ENCODE measurements at places on chromosomes 5 and 9.
A peak's percentile ranks its signal among the peaks of the same experiment; 100 is the strongest.

DNA sequence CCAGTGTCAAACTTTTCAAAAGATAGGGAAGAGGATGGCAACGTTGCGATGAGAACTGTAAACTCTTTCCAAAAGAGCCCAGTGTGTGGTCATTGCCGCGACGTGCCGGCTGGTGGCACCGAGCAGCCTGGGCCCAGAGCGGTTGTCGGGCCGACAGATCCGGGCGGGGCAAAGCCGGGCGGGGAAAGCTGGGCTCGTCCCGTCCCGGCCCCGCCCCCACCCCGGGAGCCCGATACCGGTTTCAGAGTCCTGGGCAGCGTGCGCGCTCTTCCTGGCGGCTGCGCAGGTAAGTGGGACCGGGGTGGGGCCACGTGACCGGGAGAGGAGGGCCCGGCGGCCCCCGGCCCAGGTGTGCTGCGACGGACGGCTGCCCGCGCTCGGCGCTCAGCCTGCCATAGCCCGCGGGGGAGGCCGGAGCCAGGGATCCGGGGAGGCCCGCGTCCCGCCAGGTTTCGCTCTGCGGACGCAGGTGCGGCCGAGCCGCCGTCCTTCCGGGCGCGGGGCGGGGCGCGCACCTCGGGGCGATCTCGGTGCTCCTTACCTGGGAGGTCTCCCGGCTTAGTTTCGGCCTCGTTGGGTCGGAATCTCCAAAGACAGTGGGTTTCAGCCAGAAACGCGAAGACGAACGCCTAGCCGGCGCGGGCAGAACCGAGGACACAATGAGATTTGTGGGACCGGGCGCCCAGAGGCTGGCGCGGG, at the start of gene MARVELD2:
TSS of gene MARVELD2 (plus strand) at position 232 of the 699 bp plus-strand sequence. CDS start 4,270 bp downstream, outside the sequence.
- no peak for DNase-seq

DNA sequence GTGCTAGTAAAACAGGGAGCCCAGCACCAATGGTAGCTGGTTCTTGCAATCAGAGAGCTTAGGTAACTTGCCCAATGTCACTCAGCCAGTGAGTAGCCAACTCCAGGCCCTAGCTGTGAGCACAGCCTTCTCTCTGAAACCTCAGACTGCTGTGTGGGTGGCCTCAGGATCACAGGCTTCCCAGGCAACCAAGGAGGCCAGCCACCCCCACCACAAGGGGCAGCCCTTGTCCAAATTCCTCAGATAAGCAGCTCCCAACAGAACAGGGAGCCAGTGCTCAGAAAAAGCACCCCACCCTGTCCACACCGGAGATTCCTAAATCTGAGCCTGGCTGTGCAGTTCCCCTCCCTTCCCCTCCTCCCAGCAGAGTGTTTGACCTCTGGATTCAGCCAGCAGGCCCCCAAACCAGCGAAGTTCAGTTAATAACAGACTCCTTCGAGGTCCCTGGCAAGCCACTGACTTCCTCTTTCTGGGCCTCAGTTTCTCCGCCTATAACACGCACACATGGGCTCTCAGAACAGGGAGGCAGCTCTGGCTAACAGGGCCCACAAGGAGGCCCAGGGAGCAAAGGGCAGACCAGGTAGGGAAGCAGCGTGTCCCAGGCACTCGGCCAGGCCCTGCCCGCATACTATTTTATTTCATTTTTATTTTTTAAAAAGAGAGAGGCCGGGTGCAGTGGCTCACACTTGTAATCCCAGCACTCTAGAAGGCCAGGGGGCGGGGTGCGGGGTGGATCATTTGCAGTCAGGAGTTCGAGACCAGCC, 2.7 kb downstream of the EEIG1 start:
- DNase-seq, result no peak

- no peak for DNase-seq
Observed at GRCh38 chr5:122515709-122516431, 203.8 kb downstream of the SNCAIP start.

DNA sequence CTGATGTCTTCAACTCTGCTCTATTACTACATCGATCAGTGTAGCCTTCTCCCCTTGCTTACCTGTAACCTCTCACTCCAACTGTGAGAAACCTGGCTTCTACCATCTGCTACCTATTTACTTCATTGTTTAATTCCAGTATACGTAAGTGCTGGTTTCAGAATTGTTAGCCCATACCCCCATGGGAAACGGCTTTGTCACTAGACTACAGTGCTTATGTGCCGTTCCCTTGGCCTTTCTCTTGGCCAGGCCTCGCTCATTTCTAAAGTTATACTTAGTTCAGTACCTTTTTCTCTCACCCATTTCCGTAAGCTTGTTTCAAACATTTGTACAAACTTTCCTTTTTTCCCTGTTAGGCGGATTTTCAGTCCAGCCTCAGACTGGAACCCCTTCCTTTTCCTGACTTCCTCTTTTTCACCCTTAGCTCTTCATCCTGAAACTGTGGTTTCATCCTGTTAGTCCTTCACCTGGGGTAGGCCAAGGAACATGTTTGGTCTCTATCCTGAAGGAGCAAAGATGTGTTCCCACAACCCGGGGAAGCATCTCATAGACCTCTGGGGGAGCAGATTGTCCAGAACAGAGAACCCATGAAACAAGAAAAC, 21.7 kb downstream of the ALG2 start:
- no peak for DNase-seq

DNA sequence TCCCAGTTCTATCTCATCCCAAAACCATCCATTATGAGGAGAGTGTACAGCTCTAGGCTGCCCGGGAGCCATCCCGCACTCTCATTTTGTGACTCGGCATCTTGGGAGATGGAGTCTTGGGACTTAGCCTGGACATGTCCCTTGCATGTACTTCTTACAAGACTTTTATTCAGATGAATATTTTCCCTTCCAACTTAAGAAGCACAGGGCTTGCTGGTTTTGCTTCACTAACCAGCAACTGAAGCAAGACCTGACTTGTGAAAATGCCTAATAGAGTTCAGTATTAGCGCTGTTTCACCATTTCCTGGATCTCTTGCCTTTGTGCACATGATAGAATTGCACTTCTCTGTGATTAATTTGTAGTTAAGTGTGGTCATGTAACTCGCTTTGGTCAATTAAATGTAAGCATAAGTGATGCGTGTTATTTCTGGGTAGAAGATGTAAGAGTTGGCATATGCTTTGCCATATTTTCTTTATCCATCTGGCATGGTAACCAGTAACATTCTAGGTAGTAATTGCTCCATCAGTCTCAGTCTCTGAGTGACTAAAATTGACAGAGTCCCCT, 55.8 kb downstream of the PDCD1LG2 start:
- no peak for DNase-seq

- DNase-seq, result no peak
Observed at GRCh38 chr5:1497795-1498622, 25.8 kb downstream of the LPCAT1 start.

- DNase-seq, result no peak
Observed at GRCh38 chr5:107826311-107827000, 155.7 kb upstream of the EFNA5 start.

GRCh38 chr9:129776566-129776937, 23.7 kb upstream of the PTGES start:
- DNase-seq, result no peak

DNA sequence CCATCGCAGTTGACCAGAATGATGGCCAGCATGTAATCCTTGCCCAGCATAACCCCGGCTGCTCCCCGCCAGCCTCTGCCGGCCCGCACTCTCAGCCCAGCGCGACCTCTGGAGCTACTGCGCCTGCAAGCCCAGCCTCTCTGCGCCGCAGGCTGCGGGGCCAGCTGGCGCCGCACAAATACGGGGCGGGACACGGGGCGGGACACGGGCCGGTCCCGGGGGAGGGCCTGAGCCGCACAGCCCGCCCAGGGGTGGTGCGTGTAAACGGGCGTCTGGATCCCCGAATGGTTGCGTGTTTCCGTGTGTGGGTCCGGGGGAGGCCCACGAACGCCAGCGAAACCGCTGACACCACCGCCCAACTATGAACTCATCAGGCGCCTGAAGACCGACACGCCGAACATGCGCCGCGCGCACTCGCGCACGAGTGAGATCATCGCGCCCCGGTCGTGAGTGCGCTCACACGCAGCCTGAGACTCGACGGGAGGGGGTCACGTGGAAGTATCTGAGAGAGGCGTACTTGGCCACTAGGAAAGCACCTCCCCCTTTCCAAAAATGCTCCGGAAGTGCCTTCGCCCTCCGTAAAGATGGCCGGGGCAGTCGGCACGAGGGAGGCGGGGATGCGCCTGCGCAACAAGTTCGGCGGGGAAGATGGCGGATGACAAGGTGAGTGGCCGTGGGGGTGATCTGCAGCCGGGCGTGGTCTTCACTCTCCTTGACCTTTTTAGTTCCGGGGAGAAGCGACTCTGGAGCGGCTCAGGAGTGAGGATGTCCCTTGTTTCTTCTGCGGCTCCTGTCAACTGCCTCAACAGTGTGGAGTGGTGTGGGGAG, at the start of the genes APBB3 and SLC35A4:
TSS of gene APBB3 (minus strand) at position 403 of the 828 bp plus-strand sequence. CDS start at position 50, 353 bp downstream.
TSS of gene SLC35A4 (plus strand) at position 633 of the 828 bp plus-strand sequence. CDS start 2,342 bp downstream, outside the sequence.
- DNase-seq, result peak; percentile 95

- DNase-seq, result no peak
Observed at GRCh38 chr9:132857616-132858342, 20.3 kb downstream of the AK8 start.

DNA sequence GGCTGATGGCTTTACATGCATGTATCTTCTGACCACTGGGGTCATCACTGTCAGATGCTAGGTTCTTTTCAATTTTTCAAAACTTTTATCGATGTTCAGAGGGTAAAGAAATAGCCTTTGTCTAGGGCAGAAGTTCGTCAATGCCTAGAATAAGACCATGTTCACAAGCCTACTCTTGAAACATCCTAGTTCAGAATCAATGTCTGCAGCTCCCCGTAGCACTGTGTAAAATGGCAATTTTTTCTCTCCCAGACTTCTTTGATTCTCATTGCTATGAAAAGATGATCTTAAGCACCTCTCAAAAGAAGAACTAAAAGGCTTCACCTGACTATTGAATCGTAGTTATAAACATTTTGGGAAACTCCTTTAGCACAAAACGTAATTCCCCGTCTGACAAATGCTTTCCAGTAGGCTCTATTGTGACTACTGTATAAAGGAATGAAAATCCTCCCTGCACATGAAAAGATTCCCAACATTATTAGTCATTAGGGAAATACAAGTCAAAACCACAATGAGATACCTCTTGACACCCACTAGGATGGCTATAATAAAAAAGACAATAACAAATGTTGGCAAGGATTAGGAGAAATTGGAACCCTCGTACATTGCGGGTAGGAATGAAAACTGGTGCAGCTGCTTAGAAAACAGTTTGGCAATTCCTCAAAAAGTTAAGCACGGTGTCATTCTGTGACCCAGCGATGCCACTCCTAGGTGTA, 263.5 kb downstream of the ARHGAP26 start:
- DNase-seq, result no peak

DNA sequence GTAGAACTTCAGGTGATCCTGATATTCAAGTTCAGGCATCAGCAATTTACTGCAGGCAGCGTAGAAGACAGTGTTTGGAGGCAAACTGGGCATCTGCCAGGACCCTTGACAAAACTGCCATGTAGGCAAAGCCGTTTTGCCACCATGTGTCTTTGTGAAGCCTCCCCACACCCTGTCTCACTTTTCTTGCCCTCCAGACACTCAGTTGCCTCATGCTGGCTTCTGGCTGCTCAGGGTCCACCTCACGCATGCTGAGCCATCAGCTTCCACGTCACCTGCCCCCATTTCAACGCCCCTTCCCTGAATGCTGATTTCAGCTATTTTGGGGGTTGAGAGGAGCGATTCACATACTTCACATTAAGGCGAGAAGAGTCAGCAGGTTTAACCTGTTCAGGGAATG, 165.2 kb upstream of the KLF9 start:
- no peak for DNase-seq

DNA sequence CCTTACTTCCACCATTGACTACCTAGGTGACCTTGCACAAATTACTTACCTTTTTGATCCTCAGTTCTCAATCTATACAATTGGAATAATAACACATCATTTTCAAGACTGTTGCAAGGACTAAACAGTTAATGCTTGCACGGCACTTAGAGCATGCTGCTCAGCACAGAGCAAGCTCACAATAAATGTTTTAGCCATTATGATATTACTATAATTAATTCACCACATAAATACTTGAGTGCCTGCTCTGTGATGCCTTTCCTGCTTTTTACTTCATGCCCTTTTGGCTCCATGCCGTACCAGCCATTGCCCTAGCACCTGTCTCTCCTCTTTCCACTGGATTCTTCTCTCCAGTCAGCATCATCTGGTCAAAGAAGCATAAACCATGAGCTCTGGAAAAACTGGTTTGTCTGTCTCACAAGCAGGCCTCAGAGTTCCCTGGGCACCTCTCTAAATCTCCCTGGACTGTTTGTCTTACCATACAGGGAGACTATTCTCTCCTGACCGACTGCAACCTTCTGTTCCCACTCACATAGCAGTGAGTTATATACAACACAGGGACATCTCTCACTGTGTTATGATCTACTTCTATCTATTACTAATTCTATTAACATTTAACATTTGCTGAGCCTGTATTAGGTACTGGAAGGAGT, 260.4 kb upstream of the ADRA1B start:
- DNase-seq, result no peak

DNA sequence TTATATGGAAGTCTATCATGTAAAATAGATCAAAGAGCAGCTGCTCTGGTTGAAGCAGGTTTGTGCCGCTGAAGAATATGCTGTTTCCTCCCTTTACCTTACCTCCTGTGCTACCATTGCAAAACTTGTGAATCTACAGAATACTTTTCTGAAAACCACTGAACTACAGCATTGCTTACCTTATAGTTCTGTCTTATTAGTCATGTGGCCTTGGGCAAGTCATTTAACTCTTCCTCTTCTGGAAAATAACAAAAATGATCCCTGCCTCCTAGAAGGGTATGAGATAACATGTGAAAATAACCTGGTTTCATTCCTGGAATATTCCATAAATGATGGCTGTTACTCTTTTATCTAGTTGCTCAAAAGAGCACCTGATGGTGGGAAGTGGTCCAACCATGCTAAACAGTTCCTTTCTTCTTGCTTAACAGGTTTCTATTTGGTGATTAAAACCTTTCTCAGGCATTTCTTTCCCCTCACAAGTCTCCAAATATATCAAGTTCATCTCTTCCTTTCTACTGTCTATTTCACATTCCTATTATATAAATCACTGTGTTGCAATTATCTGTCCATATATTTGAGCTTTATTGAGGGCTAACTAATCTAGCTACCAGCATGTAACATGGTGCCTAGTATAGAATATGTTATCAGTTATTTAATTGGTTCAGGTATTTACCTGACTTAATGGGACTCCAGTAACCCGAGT, 15.0 kb downstream of the TRIM32 start:
- DNase-seq, result no peak

DNA sequence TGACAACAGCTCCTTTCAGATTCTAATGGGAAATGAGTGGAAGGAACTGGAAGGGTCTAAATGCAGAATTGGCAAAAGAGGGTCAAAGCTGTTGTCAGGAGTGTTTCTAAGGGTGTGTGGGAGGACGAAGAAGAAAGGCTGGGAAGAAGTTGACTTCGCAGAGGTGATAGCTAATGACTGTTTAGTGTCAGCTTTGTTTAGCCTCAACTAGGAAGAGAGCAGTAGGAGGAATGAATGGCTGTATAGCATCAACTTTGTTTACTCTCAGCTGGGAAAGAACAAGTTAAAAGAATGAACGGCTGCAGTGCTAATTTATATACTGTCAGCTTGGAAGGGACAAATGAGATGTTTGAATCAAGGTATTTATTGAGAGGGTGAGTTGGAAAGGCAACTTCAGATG, 5.9 kb upstream of the LIX1 start:
- no peak for DNase-seq

DNA sequence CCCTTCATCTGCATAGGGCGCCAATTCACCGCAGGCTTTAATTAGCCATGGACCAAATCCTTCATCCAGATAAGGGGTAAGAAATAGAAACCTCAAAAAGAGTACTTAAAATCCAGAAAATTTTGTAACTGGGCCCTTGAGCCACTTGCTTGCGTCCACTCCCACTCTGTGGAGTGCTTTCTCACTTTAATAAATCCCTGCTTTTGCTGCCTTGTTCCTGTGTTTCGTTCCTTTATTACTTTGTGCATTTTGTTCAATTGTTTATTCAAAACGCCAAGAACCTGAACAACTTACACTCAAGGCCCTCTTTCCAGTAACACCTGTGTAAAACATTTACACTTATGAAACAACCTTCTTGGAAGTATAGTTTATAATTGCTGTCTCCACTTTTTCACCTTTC, 66.5 kb downstream of the HMHB1 start:
- DNase-seq, result no peak
